Forelimb muscle (tissue), 1 donor: ENCODE measurements at places on chromosomes 2 and 18.

DNA sequence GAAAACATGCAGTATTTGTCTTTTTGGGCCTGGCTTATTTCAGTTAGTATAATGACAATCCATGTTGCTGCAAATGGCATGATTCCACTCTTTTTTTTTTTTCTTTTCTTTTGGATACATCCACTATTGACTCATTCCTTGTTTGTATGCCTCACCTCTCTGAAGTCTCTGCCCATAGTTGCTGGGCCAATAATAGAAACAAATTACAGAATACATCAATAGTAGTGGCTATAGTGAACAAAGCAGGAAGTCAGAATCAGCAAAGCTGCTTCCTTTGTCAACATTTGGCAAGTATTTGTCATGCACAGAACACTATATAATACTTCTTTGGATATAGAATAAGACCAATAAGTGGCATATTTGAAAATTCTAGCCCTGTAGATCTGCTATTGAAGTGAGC is 609.7 kb downstream of the STK39 start:
- peak; percentile 9 for DNase-seq

- DNase-seq: no peak
Observed at GRCh38 chr2:127359520-127359919, 28.3 kb downstream of the MAP3K2 start.

GRCh38 chr2:226799211-226799975 is at the start of gene IRS1:
Gene IRS1, minus strand, starts transcription at chr2:226799820. Its CDS starts 1,082 bp downstream, at chr2:226798738.
- DNase-seq: no peak

DNA sequence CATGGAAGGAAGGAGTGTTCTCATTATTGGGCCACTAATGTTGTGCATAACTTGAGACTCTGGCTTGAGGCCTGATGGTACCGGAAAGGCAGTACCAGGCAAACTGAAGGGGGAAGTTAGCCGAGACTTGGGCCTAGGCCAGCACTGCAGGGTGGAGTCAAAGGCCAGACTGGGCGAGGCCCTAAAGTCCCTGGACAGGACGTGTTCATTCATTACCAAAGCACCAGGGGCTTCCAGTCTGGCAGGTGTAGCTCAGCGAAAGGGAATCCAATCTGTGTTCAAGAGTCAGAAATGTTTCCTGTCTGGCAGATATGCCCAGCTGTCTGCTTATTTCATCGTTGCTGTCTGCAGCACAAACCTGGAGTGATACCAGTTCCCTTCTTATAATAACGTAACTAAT is 4.7 kb upstream of the ITSN2 start:
- no peak for DNase-seq

GRCh38 chr2:109427661-109428091 is 186.1 kb downstream of the SEPTIN10 start:
- no peak for DNase-seq

DNA sequence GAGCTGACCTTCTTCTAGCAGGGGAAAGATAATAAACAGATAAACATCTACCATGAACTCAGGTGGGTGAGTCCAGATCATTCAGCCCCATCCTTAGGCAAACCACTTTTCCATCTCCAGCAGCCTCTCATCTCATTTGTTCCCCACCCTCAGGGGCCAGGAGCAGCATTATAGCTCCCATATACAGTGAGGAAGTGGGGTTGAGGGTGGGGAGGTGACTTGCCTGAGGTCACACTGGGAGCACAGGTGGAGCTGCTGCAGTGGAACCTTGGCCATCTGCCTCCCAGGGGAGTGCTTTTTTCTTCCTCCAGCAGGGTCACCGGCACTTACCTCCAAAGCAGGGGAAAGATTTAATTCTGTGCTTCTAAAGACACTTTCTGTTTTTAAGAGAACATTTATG is 212.5 kb upstream of the SMAD2 start:
- DNase-seq: no peak

- DNase-seq: no peak
Observed at GRCh38 chr2:156383798-156384197, 51.3 kb upstream of the NR4A2 start.

DNA sequence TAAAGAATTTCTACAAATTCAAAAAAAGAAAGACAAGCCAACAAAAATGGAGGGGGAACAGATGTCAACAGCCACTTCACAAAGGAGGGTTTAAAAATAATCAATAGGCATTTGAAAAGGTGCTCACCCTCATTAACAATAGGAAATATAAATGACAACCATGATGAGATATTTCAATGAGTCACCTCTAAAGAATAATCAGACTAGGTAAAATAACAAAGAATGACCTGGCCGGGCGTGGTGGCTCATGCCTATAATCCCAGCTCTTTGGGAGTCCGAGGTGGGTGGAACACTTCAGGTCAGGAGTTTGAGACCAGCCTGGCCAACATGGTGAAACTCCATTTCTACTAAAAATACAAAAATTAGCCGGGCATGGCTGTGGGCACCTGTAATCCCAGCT is 133.6 kb downstream of the KCNE4 start:
- DNase-seq: no peak

DNA sequence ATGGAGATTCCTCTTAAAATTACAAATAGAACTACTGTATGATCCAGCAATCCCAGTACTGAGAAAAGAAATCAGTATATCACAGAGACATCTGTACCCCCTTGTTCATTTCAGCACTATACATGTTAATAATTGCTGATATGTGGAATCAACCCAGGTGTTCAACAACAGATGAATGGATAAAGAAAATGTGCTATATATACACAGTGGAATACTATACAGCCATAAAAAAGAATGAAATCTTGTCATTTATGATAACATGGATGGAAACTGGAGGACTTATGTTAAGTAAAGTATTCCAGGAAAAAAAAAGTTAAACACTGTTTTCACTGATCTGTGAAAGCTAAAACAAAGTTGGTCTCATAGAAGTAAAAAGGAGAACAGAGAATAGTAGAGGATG is 124.7 kb downstream of the TAF4B start:
- DNase-seq: no peak

- no peak for DNase-seq
Observed at GRCh38 chr2:134713176-134713575, 5.6 kb downstream of the TMEM163 start.

- DNase-seq: no peak
Observed at GRCh38 chr2:159653962-159654361, 37.6 kb upstream of the BAZ2B start.

DNA sequence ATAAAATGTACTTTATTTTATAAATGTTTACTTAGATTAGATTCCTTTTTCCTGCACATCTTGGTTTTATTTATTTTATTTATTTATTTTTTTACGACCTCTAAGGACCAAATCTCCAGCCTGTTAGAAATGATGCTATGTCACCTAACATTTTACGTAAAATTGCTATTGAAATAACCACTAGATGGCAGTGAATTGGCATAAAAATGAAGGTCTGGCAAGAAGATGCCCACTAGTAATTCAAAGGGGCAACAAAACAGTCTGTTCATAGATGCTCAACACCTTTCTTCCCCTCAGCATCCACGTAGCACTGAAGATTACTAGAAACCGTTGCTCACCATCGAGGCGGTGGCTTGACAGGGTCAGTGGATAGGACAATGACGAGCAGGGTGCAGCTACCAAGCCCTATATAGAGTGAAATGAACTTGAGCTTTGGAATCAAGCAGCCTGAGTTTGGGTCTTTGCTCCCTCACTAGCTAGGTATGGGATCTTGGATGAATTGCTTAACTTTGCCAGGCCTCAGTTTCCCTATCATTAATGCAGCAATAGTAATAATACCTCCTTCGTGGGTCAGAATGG is 128.7 kb upstream of the L3MBTL4 start:
- no peak for DNase-seq

DNA sequence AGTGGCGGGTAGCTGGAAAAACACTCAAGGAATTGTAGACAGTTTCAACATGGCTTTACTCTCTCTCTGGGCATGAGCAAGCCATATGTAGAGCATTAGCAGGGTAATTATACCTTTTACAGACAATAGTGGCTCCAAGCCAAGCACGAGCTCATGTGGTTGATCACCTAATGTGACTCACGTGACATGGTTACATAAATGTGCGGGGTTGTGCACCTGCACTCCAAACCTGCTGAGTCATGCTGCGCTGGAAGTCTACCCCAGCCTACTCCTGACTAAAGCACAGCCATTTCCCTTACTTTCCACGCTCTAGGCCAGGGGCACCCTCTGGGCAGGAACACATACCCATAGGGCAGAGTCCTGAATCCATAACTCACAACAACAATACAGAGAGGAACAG is 232.8 kb downstream of the MBD5 start:
- no peak for DNase-seq

DNA sequence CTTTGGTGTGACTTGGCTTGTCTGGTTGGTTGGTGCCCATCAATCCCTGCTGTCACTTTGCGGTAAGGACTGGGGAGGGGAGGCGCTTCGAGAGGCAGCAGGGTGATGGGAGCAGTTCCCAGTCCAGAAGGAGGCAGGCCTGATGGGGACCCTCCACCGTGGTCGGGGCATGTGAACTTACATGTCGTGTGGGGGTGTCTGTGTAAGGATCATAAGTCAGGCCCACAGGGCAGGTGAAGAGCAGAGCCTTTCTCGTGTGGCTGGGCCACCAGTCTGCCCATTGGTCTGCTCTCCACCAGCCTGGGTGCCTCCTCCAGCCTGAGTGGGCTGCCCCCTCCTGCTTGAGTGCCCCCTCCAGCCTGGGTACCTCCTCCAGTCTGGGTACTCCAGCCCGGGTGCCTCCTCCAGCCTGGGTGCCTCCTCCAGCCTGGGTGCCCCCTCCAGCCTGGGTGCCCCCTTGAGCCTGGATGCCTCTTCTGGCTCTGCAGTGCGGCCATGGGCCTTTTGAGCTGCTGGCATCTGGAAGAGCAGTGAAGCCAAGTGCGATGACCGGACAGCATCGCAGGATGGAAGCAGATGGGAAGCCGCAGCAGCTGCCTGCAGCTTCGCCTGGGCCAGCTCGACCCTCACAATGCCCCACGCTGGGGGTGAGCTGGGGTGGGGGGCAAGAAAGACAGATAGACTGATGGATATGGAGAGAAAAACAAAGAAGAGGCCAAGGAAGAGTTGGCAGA is 25.0 kb downstream of the ATOH8 start:
- no peak for DNase-seq

- no peak for DNase-seq
Observed at GRCh38 chr2:216235462-216235861, 126.3 kb downstream of the XRCC5 start.

- DNase-seq: no peak
Observed at GRCh38 chr2:161586517-161587167, 37.6 kb upstream of the SLC4A10 start.

DNA sequence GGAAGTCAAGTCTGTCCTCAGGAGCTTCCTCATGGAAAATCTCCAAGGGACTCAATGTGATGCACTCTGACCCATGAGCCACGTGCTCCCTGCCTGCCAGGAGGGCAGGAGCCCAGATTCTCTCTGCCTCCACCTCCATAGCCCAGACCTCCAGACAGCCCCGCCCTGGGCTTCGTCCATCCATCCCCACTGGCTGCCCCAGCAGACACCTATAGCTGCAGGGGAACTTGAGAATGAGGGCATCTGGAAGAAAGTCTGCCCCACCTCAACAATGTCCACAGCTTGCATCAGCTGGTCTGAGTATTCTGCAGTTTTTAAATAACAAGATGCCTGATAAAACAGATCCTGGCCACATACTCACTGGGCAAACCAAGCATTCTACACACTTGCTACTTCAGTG is 418.8 kb upstream of the SMIM21 start:
- DNase-seq: no peak

DNA sequence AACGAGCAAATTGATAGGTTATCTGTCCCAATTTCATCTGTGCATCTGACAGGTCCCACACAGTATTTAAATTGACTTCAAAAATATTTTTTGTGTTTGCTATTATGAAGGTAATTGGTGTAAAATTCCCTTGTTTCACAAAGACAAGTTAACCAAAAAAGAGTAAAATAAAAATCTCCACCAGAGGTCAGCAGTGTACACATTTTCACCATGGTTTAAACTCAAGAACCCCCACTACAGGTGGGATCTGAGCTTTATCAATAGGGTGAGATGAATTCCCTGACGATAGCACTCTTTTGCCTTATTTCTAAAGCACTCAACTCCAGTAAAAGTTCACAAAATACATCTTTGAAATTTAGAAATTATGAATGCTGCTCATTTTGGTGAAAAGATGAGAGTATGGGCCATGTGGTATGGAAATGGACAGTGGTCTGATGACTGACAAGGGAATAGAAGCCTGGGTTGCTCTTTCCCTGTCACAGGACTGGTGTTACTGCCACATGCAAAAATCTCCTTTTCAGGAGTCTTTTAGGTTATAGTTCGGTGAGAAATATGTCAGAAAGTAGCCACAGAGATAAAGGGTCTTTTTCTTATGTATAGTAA is 68.0 kb downstream of the SERPINB8 start:
- no peak for DNase-seq

DNA sequence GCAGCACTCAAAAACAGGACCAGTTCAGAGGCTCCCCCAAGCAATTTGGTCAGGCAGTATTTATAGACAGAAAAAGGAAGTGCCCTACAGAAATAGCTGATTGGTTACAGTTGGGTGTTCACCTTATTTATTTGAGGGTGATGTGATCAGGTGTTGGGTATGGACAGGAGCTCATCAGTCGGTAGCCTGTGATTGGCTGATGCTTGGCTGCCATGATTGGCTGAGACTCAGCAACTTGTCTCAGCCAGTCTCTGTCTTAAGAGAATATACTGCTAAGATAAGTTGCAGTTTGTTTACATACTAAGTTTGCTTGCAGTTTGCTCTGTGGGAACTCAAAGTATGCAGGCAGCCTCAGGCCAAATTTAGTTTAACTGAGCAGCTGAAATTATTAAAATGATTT is 9.4 kb downstream of the ABCG8 start:
- no peak for DNase-seq

DNA sequence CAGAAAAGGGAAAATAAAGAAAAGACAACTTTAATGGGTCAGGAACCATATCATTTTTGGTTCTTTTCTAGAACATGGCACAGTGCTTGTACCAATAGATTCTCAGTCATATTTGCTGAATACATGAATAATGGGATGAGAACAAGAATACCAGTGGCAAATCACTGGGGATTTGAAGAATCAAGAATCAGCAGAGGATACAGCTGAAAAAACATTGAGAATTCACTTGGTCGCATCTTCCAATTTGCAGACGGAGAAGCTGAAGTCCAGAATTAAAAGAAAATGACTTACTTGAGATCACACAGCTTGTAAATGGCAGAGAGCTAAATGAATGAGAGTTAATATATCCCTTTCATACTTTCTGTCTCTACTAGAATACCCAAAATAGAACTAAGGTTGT is 362.2 kb downstream of the RAD51AP2 start:
- no peak for DNase-seq
